ENCODE measurements at places on chromosomes 1 and 21. TPM values are rescaled to one million over a fixed set of nuclear protein-coding genes. Genes with fewer than 3 reads are reported as not detected.

KLHDC7A gene
- not detected for total RNA-seq

TRAF3IP3 gene
- 0.11 TPM for total RNA-seq

TSSK3 gene
- total RNA-seq: not detected

PAPPA2 gene
- total RNA-seq: 0.46 TPM
